ENCODE measurements at places on chromosomes 11 and 22.

GRCh38 chr22:38611559-38611958 lies 41.6 kb upstream of the DMC1 start:
- no peak for DNase-seq

DNA sequence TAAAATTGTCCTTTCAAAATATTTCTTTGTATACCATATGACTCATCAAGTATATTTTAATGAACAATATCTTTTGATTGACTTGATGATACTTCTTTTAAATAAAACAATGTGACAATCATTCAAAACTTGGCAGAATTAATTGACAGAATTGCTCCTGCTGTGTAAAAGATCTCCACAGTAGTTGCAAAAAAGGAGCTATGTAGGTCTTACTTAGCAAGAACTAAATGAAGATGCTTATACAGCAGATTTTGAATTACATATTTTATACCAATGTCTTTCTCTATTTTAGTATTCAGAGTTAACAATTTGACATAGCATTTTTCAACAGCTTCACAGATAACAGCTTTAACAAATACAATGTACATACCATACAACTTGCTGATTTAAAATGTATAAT lies 144.9 kb downstream of the DYNC2H1 start:
- no peak for DNase-seq

DNA sequence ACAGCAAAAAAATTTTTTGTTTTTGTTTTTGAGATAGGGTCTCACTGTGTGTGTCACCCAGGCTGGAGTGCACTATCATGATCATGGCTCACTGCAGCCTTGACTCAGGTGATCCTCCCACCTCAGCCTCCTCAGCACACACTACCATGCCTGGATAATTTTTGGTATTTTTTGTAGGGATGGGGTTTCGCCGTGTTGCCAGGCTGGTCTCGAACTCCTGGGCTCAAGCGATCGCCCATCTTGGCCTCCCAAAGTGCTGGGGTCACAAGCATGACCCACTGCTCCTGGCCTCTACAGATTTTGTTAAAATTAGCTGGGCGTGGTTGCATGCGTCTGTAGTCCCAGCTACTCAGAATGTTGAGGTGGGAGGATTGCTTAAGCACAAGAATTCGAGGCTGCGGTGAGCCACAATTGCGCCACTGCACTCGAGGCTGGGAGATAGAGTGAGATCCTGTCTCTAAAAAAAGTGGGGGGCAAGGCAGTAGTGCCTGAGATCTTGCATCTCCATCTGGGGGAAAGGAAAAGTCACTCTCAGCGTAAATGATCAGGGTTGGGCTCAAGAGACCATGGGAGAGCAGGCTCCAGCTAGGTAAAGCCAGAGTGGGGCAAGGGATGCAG lies 10.6 kb upstream of the DGKZ start:
- no peak for DNase-seq

- no peak for DNase-seq
Observed at GRCh38 chr11:111674941-111675340, 72.7 kb downstream of the SIK2 start.

- peak; percentile 53 for DNase-seq
Observed at GRCh38 chr11:71080239-71081097, 171.9 kb downstream of the SHANK2 start.

DNA sequence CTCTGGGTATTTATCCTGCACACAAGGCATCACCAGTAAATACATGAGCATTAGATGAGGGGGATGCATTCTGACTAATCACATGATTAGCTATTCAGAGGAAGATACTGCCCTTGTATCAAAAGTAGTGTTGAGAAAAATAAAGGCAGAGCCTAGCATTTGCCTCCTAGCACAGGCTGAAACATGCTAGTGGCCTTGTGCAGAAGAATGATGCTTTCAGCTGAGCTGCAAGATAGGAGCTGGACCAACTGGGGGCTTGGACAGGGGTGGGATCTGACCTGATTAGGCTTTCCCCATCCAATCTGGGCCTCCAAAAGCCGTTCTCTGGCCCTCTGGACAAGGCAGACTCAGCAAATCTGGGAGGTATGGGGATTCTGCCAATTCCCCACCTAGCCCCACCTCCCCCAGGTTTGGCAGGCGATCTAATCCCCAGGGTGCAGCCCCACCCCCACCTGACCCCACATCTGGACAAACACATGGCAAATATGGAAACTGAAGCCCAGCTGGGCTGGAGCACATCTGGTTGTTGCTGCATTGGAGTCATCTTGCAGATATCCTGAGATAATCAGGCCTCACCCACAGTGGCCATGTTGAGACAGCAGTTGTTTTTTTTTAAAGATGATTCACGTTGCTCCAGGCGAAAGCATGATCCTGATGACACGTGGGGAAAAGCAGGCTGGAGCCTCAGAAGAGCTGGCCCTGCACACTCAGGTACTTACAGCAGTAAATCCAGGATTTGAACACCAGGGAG lies 4.4 kb upstream of the MISFA start:
- DNase-seq, result peak; percentile 40

DNA sequence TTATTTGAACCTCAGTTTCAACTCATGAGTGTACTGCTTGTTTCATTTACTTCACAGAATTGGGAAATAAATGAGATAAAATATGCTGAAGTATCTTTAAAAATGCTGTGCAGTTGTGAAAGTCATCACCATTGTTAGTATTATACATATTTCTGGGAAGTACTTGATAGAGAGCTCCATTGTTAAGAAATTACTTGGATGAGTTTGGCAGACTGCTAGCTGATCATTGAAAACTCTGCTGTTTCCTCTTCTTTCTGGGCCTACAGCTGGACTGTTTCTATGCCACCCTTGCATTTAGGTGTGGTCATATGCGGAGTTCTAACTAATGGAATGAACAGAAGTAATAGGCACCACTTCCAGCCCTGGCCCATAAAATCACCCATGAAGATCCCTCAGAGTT lies 10.0 kb downstream of the SIK2 start:
- no peak for DNase-seq

DNA sequence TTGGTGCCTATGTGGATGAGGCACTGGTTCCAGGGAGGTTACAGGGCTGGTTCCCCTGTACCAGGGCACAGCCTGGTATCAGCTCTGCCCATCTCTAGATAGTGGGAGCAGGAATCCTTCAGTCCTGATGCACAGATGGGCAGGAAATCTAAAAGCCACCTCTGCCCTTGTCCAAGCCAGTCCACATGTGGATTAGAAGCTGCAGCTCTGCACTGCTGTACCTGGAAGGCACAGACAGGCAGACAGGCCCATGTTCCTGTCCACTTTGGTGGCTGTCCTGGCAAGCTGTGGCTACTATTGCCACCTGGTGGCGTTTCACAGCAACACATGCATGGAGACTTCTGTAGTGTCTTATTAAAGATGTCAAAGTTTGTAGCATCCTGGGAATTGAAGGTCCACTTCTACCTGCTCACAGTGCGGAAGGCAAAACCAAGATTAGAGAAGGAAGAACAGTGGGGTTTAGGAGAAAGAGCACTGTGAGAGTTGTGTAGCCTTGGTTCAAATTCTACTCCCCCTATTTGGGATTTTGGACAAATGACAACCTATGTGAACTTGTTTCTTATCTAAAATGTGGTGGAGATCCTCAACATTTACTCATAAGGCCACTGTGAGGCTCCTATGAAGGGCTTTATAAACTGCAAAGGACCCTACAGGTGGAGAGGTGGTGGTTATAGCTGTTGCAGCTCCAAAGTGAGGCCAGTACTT lies 30.1 kb downstream of the NAV2 start:
- DNase-seq, result peak; percentile 79

DNA sequence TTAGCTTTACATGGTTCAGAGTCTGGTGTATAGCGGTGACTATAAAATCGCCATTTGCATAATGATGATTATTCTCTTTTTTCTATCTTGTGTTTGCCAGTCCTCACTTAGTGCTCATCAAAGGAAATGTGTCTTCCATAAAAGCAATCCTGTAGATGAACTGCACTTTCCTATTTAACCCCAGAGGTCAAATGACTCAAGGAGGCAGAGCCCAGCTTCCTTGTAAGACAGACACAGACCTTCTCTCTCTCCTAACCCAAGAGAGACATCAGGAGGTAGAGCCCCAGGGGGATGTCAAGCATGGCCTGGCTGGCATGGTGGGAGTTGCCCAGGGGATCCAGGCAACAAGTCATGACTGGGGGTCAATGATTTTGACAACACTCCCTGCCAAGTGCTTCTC lies 46.9 kb upstream of the CRTAM start:
- DNase-seq, result no peak

DNA sequence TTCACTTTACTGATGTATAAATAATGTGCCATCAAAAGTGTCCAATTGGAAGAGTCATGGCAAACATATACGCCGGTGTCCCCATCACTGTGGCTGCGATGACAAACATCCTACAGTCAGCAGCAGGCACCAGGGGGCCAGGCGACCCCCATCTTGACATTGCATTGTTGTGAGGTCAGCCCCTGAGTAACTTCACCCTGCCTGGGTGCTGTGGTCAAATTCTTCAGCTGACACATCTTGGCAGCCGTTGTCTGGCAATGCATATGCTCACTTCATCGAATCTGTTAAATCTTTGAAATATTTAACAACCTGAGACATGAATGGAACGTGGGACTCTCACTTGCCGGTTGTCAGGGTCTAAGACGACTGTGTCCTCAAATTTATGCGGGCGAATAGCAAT lies 430.9 kb downstream of the BRD1 start:
- DNase-seq, result no peak

DNA sequence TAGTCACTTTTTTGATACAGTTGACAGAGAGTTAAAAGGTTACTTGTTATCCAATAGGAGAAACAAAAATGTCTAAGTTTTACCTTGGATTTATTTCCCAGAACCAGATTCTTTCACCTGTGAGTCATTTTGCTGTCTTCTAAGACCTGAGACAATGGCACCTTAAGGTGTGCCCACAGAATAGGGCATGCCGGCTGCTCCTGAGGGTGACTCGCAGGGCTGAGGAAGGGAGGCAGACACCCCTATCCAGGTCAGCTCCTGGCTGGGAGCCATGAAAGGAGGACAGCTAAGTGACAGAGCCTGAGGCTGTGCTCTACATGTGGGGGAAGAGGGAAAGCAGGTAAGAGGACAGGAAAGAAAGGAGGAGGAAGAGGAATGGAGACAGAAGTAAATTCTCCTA lies 67.8 kb downstream of the RASSF10 start:
- no peak for DNase-seq

GRCh38 chr11:39144351-39145130 lies 2314.9 kb downstream of the LRRC4C start:
- no peak for DNase-seq

DNA sequence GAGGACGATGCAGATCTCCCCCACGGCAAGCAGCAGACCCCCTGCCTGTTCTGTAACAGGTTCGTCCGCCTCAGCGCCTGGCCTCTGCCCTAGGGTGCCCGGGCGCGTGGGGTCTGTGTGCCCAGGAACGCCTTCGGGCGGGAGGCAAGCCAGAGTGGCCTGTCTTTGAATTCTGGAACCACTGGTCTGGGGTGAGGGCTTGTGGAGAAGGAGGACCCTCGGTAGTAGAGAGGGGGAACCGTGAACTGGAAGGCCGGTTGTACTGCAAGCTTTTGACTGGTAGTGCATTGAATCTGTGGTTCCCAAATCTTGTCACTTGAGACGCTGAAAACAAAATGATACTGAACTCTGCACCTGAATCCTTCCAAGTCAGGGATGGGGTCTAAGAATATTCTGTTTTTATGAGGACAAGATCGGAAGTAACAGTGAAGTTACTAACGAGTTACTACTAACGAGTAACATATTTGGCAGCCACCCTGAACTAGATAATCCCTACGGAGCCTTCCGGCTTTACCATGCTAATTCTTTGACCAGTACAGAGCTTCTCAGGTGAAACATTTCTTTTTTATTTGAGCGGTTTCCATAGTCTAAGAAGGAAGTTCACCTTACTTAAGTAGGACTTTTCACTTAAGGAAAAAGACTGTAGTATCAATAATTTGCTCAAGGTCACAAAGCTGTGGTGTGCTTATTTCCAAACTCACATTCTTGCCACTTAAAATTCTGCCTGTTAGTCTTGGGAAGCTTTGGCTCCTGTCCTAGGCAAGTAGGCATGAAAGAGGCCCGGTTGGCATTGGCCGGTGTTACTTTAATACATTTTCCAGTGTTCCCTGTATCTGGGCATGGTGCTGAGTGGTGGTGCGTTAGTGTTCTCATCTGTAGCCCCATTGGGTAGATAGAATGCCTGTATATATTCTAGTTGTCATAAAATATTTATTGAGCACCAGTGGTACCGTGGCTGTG lies 860 bp downstream of the PRMT3 start:
- no peak for DNase-seq

DNA sequence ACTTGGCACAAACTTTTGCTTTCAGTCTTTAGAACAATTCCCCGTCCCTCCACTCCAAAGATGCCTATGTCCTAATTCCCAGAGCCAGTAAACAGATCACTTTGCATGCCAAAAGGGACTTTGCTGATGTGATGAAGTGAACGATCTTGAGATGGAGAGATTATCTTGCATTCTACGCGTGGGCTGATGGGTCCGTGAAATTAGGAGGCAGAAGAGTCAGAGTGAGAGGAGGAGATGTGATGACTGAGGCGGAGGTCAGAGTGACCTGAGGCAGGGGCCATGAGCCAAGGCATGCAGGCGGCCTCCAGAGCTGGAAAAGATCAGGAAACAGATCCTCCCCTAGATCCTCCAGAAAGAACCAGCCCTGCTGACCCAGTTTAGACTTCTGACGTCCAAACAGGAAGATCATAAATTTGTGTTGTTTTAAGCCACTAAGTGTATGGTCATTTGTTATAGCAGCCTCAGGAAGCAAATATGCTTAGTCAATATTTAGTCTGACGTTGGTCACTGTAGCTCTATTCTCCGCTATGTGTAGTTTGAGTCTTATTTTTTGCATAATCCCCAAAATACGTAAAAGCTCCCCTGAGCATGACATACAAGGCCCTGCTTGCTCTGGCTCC lies 76.0 kb upstream of the TIMP3 start:
- no peak for DNase-seq

DNA sequence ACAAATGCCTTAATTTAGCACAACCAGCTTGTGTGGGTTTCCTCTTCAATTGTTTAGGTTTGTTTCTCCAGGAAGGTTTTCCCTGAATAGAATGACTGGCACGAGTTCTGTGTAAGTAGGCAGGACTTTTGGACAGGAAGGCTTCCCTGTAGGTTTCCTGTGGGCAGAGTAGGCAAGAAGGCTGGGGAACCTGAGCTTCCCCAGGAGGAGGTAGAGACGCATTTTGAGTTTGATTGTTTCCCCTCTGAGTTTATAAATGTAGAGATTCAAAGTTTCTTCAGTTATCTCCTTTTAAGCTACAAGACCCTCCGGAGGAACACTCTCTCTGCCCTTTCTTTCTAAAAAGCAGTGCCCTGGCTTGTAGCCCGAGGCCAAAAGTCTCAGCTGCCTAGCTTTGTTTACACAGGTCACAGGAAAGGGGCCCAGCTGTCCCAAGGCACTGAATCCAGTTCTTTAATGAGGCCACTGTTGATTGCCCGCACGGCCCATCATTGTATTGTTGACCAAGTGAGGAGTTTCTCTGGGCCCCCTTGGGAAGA lies 66.6 kb upstream of the RDX start:
- no peak for DNase-seq

DNA sequence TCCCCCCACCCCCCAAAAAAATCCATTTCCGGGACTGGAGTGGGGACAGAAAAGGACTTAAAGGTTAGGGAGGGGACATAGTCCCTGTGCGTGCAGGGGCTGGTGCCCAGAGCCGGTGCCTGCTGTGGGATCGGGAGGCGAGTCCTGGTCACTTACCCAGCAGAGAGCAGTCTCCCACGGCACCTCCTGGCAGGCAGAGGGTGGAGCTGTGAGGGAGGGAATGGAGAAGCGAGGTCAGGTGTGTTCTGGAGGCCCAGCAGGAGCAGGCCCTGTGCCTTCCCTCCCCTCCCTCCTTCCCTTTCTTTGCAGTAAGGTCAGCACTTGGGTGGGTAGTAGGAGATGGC lies 28.4 kb downstream of the SHANK3 start:
- no peak for DNase-seq

GRCh38 chr22:42156121-42156520 lies 25.5 kb upstream of the CYP2D6 start:
- DNase-seq, result no peak

Data from umbilical cord (tissue), 2 donors.